Activated T-helper 9 cell treated with anti-CD3 and anti-CD28 coated beads, Interleukin-2, amount 50 U/mL, for 16 hours (primary cell): ENCODE measurements at places on chromosomes 3 and 15.

DNA sequence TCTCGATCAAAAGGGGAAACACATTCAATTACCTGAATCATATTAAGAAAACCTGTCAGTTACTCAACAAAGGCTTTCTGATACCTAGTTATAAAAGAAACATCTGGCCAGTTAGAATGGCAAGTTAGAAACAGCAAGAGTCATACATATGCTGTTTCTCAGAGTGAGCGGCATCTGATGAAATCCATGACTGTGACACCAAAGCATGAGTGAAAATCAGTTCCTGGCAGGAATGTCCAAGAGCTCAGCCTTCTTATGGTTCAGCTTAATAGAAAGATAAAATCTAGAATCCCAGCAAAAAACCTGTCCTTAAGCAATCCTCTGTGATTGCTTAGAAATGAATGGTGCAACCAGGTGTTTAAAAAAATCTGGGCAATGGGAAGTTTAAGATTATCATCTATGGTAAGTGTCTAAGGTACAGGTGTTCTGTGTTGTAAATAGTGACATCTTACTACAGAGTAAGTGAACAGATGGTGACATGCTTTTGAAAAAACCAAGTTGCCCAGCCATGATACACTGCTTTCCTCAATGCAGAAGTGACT is 18.8 kb downstream of the B4GALT4 start:
- no peak for DNase-seq

GRCh38 chr3:90087703-90088102 is 980.3 kb downstream of the EPHA3 start:
- no peak for DNase-seq

GRCh38 chr3:141313093-141313683 is 55.1 kb upstream of the ZBTB38 start:
- DNase-seq: no peak

DNA sequence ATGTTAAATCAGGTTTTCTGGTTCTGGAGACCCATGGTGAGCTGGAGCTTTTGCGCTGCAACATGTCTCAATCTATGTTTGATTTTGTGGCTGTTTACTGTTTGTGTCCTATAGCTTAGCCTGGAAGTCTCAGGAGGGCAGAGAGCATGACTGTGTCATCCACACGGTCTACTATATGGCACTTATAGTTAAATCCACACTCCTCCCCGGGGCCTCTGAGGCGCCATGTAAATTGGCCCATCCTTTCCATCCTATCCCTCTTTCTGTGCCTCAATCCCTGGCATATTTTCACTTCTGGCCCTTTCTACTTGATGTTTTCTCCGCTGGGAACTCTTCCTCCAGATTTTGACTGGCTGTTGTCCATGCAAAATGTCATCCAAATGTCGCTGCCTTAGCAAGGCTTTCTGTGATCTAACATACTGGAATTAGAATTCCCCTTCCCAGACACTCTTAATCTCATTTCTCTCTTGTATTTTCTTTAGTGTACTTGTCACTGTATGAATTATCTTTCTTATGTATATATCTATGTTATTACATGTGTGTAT is 560.8 kb upstream of the RGMA start:
- DNase-seq: no peak

GRCh38 chr3:99972380-99973104 is 141.8 kb downstream of the FILIP1L start:
- DNase-seq: no peak

- DNase-seq: no peak
Observed at GRCh38 chr3:9211155-9211950, 38.1 kb downstream of the SRGAP3 start.

GRCh38 chr15:80404761-80405553 is 775 bp downstream of the ARNT2 start:
- DNase-seq: no peak

DNA sequence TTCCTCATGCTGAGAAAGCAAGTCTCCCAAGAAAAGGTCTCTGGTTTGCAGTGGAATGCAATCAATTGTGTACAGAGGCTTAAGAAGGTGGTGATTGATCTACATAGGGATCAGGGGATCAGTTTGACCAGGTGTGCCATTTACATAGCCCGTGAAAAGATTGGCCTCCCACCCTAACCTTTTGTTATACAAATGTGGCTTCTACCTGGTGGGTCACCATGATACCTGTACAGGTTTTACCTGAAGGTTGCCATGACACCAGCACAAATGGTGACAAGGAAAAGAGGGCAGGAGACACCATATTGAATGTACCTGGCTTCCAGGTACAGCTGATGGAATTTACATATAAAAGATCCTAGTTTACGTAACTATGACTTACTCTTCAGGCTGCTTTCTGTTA is 25.5 kb upstream of the TEX55 start:
- no peak for DNase-seq

DNA sequence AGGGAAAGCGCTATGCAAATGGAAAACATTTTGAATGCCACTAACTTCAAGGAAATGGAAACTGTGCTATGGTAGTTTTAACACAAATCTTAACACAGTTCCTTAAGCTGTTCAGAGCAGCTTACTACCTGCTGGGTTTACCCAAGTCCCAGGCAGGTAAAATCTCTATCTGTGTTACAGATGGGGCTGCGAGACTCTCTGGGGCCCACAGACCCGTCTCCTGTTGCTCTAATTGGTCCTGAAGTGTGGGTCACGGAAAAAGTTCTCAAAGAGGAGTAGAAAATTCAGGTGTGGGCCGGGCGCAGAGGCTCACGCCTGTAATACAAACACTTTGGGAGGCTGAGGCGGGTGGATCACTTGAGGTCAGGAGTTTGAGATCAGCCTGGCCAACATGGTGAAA is 16.9 kb upstream of the ZFYVE19 start:
- no peak for DNase-seq

GRCh38 chr3:126994661-126995245 is 11.8 kb downstream of the PLXNA1 start:
- no peak for DNase-seq

- no peak for DNase-seq
Observed at GRCh38 chr3:134406331-134407238, 32.3 kb upstream of the AMOTL2 start.

DNA sequence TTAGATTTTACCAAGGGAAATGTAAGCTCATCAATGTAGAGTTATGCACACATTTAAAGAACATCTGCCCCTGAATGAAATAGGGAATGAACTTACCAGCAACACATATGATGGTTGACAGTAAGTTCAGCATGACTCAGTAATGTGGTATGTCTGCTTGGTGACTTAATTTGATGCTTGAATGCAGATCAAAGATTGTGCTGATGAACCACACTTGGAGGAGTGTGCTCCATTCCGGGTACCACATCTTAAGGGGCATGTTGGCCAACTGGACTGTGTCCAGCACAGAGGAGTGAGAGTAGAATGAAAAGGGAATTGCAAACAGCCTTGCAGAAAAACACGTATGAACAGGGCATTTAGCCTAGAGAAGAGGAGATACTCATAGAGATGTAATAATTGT is 171.0 kb upstream of the RARB start:
- no peak for DNase-seq

GRCh38 chr15:65198571-65198970 is 12.7 kb downstream of the CILP start:
- no peak for DNase-seq

DNA sequence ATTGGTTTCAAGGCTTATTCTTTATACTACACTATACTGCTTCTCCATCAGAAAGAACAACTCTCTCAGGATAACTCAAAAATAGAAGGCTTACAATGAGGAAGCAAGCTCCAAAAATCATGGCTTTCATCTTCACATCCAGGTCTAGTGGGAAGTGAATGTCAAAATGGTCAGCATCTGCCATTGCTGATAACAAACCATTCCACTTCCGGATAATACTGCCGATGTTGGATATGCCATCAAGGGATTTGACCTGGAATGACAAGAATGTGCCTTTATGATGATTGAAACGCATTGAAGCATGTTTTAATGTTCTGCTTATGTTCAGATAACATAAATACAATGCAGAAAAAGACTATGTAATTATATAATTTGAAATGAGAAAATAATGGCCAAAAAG is 34.0 kb upstream of the PLOD2 start:
- no peak for DNase-seq

GRCh38 chr3:66885326-66886000 is 112.6 kb upstream of the KBTBD8 start:
- DNase-seq: no peak

DNA sequence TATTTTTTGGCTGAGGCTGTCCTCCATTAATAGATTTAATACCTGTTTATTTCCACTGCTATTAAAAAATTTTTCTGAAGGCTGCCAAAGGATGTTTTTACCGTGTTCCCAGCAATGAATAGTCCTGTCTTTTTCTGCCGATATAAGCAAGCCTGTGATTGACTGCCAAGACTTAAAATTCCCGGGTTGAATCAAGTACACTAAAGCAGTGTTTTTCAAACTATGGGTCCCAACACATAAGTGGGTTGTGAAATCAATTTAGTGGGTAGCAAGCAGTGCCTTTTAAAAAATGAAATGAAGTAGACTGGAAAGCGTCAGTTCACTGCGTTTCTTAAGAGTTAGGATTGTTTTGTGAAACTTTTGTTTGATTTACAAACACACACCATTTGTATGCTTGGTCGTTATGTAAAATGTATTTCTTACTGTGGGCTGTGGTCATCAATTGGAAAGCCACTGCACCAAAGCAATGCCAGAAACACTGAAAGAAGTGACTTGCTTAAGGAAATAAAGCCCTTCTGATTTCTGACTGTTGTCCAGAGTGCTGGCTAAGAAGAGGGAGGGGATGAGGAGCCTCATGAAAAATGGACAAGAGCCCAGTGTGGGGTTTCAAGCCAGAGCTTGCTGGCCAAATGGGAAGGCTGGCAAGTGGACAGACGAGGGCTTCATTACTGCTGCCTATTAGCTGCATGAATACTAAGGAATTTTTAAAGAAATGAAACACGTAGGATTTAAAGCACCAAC is 206.0 kb downstream of the THRB start:
- no peak for DNase-seq

DNA sequence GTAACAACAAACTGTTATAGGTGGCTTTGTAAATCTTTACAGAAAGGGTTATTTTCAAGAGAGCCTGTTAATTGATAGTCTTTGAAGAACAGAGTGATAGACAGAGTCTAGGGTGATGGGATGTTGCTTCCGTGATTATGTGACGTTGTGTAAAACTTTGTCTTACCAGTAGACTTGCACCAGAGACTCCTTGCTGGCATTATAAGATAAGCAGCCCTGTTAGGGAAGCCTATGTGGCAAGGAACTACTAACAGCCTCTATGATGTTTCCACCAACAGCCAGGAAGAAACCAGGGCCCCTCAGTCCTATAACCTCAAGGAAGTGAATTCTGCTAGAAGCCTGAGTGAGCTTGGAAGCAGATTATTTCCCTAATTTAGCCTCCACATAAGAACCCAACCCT is 18.9 kb downstream of the STT3B start:
- DNase-seq: no peak

DNA sequence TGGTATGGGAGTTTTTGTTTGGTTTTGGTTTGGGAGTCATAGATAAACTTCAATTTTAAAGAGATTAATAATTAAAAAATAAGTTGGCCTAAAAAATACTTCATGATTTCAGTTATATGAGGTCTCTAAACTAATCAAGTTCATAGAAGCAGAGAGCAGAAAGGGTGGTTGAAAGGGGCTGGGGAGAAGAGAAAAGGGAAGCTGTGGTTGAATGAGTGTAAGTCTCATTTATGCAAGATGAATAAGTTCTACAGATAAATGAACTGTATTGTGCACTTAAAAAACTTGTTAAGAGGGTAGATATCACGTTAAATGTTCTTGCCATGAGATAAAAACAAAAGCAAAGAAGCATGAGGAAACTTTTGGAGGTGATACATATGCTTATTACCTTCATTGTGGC is 188.7 kb downstream of the NSUN3 start:
- DNase-seq: no peak

- no peak for DNase-seq
Observed at GRCh38 chr3:120642368-120642948, 39.6 kb downstream of the HGD start.

DNA sequence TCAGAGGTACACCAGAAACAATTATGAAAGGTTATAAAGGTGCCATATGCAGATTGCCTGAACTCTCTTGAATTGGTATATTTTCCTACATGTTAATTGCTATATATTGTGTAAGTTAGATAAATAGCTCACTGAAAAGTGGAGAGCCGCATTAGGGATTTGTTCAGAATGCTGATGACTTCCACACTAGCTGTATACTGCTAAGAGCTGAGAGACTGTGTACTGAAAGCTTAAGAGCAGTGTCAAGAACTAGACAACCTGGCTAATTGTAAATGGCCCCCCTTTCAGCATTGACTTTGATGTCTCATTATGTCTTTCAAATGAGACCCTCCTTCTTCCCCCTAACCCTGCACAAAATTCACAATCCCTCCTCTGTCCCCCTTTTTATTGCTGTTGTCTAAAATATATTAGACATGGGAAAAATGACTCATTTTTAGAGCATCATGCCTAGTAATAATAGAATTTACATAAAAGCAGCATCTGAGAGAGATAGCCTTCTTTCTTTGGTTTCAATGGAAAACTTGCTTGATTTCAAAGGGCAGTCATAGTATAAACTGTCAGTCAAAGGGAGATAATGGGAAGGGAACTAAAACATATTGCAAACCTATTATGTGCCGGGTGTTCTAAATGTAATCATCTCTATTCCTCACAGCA is 34.7 kb upstream of the GREM1 start:
- DNase-seq: no peak

DNA sequence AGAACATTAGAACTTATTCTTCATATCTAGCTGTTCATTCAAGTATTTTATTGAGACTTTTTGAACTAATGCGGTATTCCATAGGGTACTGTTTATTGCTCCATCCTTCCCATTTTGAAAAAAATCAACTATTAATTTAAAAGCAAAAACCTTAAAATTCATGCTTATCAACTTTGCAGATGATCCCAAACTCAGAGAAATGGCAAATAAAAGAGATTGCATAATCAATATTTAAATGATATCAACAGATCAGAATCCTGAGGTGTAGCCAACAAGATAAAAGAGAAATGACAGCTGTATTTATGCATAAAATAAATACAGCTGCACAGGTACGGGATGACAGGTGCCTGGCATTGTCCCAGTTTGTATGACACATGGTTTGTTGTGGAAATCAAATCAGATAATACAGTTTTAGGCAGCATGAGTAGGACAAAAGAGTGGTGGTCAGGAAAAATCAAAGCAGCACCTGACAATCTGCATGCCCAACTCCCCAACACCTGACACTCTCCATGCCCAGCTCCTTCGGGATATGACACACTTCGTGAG is 42.4 kb upstream of the CMTM8 start:
- no peak for DNase-seq

DNA sequence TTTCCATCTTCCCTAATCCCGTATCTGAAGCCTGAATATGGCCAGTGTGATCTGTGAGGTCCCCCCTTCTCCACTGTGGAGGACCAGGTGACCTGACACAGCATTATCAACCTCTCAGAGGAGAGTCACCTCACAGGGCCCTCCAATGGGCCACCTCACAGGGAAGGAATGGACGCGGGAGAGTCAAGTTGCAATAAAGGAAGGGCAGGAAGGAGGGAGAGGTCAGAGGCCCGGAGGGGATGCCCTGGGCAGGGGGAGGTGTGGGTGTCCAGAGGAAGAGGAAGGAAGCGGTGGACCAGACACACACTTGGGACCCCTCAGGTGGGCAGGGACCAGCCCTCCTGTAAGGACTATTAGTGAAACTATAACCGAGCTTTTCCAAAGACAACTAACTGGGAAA is 14.6 kb upstream of the LRRC15 start:
- DNase-seq: no peak
